ENCODE measurements at places on chromosomes 1 and 21. TPM values are rescaled to one million over a fixed set of nuclear protein-coding genes. Genes with fewer than 3 reads are reported as not detected.

DNA sequence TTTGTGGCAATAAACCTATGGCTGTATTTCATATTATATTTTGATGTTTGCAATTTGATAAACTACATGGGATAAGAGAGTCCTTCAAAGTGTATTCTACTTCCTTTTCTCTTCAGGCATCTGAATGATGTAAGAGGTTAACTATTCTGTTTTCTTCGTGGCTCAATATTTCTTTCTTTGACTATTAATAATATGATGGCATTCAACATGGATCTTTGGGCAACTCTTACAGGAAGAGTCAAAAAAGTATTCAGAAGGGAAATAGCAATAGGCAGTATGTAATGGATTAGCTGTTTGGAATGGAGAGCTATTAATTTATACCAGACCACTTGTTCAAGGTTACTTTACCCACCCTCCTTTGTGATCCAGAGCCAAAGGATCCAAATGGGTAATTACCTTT is 74.4 kb downstream of the HMCN1 start:
- DNase-seq, result no peak

The UBE2U gene
- total RNA-seq, result not detected

The GBP6 gene
- not detected for total RNA-seq

DNA sequence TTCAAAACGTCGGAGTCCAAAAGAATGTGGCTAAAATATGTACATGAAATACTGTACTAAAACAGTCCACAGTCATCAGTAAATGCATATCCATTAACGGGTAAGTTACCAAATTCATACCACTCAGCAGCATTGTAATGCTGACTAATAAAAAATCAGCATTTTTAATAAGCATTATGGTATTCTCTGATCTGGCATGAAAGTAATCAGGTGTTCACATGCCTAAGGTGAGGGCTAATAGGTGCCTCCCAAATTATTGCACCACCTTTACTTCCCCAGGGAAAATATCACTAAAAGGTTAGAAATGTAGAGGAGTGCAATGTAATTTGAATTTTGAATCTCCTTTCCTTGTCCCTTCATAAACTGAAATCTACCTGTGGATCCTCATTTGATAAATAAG is 69.6 kb upstream of the PTGS2 start:
- no peak for DNase-seq

The C1orf56 gene
- total RNA-seq, result 1.4 TPM

Measured in pulmonary artery endothelial cell (primary cell).